ENCODE measurements at places on chromosomes 7 and 10.

GRCh38 chr10:124593431-124593985, 131.9 kb downstream of the LHPP start:
- no peak for DNase-seq

- no peak for DNase-seq
Measured at GRCh38 chr10:6918305-6918704, 338.2 kb upstream of the PRKCQ start.

DNA sequence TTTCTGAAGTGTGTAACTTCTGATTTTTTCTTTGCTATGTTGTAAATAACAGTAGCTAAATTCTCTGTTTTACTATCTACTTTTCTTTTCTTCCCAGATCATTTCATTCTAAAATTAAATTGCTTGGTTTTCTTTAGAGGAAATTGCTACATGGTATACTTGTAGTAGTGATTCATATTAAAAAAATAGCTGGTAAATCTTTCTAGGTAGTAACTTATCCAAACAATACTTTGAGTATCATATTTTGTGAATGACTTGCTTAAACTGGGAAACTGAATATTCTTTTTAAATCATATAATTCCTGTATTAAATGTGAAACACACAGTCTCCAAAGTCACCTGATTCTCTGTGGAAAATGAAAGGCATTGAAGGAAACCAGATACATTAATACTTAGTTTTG, 85.5 kb downstream of the ZNRF2 start:
- no peak for DNase-seq

DNA sequence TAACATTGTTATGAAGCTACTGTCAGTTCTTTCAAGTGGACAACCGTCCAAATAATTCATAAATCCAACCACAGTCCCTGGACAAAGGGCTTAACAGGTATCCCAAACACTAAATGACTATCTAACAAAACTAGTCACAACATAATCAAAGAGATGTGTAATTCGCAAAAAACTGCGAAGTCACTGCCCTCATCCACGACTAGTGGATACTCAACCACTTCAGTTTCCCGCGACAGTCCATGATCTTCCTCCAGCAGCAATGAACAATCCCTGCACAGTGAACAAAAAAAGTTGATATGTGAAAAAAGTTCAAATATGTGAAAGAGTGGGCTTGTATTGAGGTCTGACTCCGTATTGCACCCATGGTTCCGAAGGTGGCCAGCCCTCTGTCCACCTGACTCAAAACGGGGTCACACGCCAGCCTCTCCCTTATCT, 287 bp downstream of the DCLRE1A start:
- no peak for DNase-seq

GRCh38 chr7:140440593-140440992, 36.7 kb downstream of the RAB19 start:
- DNase-seq: no peak

All from mesenteric fat pad (tissue), 1 donor.